ENCODE measurements at places on chromosomes 4 and X.
A peak's percentile ranks its signal among the peaks of the same experiment; 100 is the strongest.

- DNase-seq = no peak
These were observed 64.6 kb upstream of the TRPC5 start for GRCh38 chrX:112147206-112147605.

GRCh38 chr4:3514806-3515501, 17.3 kb downstream of the LRPAP1 start:
- peak; percentile 20 for DNase-seq

DNA sequence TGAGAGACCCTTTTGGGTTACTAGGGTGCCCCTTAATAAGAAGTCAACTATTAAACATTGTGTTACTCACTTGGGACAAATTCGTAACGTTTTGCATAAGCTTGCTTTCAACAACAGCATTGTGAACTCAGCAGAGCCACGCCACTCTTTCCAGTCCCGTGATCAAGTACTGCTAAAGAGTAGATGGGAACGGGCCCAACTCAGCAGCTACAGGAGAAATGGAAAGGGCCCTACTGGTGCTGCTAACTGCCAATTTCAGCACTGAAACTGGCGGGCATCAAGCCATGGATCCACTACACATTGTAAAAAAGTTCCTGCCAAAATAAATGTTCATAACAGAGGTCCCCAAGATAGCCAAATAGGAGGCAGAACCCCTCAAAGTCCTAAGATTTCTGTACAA, 19.0 kb upstream of the DHX15 start:
- peak; percentile 43 for DNase-seq

DNA sequence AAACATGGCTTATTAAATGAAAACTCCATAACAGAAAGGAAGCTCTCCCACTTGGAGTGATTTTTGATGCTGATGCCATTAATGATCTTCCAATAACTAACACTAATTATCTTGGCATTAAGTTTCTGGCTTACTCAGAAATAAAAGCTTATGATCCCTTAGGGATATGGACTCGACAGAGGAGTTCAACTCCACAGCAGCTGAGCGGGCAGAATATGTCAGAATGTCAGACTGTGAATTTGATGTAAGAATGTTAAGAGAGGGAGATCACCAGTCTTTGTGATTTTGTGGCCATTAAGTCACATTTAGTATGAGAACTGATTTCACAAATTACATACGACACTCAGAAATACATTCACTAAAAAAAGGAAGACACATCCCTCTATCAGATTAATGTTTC, 2244.0 kb downstream of the ARAP2 start:
- no peak for DNase-seq

GRCh38 chr4:56480691-56481090, 13.3 kb downstream of the SRP72 start:
- no peak for DNase-seq
